Activated T-cell treated with anti-CD3 and anti-CD28 coated beads, Interleukin-2, amount 50 U/mL, for 4 hours (primary cell): ENCODE measurements at places on chromosomes 6 and 20. TPM values are rescaled to one million over a fixed set of nuclear protein-coding genes. Genes with fewer than 3 reads are reported as not detected.
A peak's percentile ranks its signal among the peaks of the same experiment; 100 is the strongest.

GRCh38 chr6:120675886-120676285 is 658.4 kb downstream of the TBC1D32 start:
- no peak for DNase-seq

DNA sequence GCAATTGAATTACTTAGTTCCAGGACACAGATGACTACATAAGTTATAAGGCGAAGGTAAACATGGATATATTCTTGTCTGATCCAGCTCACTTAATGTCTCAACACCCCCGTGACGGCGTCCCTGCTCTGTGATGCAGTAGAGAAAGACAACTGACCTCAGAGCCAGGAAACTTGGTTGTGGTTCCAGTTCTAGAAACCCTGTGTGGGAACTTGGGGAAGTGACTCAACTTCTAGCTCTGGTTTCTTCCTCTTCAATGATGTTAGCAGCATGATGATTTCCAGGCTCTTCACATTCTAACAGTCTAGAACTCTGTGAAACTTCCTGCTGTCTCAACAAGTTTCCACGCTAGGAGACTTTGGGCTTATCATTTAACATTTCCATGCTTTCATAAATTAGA is 18.4 kb downstream of the LAMA4 start:
- DNase-seq, result peak; percentile 7

Gene ZNF165
- total RNA-seq, result 2.1 TPM

Gene GCNT2
- 0.78 TPM for total RNA-seq

DNA sequence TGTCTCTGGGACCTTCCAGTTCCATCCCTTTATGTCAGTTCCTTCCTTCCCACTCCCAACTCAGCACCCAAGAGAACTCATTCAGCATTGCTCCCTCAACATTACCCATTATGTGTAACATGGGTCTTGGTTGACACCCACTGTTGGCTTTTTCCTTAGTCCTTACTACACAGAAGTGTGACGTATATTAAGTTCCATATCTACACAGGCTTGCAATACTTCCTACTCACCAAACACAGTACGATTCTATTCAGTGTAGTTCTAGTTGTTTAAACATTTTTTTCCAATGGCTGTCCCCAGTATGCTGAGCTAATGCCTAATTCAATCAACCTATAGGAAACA is 37.7 kb downstream of the ARHGAP18 start:
- DNase-seq, result no peak

DNA sequence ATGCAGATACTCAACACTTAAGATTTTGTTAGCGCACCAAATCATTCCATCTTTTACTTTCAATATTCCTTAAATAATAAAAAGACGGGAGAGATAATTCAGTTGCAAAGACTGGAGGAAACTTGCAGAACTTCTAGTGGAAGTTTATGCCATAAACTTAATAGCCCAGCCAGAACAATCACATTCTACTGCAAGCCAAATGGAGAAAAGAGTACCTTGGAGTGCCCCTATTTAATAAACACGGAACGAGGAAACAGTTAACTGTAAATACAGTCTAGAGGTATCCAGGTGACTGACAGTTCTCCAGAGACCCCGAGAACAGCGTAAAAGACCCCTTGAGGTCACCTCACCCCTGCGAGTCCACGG is 635 bp downstream of the SLC35B3 start:
- DNase-seq, result no peak

DNA sequence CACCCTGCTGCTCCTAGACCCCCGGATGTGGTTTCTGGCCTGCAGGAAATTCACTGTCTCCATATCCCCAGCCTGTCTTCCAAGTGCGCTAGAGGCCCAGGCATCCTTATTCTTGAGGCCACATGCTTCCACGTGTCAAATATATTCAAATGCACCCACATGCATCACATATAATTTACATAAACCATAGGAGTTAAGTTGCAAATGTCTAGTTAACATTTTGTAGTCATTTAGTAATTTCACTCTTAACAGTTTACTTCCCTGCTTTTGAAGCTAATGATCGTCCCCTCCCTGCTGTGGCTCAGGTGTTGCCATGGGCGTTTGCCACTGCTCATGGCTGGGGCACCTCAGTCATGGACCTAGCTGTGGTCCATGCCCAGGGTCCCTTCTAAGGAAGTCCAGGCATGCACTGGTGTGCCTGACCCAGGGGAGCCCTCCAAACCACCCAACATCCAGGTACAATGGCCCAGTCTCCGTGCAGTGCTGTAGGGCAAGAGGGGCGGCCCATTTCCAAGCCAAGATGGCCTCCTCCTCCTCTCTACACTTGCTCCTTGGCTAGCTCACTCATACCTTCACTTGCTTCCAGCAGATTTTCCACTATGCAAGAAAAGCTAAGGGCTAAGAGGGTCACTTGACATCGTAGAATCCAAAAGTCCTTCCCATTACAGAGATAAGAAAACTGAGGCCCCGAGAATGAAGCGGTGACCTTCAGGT is 42.4 kb downstream of the FGD2 start:
- DNase-seq, result no peak

- no peak for DNase-seq
These were observed 5.3 kb downstream of the DDRGK1 start for GRCh38 chr20:3199206-3199605.

GRCh38 chr6:157368359-157369049 is 12.5 kb upstream of the ZDHHC14 start:
- no peak for DNase-seq

GRCh38 chr6:100724222-100724621 is 156.9 kb downstream of the ASCC3 start:
- DNase-seq, result no peak

Gene GUCA1A
- not detected for total RNA-seq

GRCh38 chr6:85464722-85465150 is 14.9 kb downstream of the NT5E start:
- DNase-seq, result peak; percentile 30

Gene WFDC12
- not detected for total RNA-seq

DNA sequence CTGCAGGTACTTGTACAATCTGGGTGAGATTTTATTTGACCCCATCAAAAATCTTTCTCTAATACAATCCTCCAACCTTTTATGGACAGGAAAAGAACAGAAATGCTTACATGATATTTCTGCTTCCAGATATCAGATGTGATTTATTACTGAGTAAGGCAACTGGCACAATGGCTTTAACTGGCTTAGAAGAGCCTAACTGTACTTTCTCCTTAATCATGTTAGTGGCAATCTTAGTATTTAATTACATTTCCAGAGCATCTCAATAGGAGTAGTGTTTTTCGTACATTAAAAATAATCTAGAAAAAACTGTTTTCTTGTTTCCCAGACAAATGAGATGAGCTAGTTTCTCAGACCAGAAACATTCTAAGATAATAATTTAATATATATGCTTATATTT is 251.6 kb downstream of the KCNQ5 start:
- no peak for DNase-seq

GRCh38 chr6:138691595-138692057 is 81.9 kb upstream of the CCDC28A start:
- DNase-seq, result no peak
